ENCODE measurements at places on chromosomes 2 and 18. TPM values are rescaled to one million over a fixed set of nuclear protein-coding genes. Genes with fewer than 3 reads are reported as not detected.

The SLC11A1 gene
- 0.09 TPM for total RNA-seq

The RGPD4 gene
- total RNA-seq, result 0.05 TPM

- DNase-seq, result no peak
These were observed 407.9 kb downstream of the HRH4 start for GRCh38 chr18:24868311-24868710.

DNA sequence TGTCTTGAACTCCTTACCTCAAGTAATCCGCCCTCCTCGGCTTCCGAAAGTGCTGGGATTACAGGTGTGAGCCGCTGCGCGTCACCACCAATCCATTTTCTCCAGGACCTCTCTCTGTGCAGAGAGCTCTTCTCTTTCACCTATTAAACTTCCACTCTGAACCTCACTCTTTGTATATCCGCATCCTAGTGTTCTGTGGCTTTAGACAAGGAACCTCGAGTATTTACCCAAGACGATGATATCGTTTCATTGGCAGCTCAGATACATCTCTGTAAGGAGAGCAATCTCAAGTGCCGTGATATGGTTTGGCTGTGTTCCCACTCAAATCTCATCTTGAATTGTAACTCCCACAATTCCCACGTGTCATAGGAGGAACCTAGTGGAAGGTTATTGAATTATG lies 15.1 kb upstream of the WDR33 start:
- DNase-seq, result no peak

- DNase-seq, result no peak
These were observed 363.7 kb downstream of the SLC4A3 start for GRCh38 chr2:219991116-219991515.

DNA sequence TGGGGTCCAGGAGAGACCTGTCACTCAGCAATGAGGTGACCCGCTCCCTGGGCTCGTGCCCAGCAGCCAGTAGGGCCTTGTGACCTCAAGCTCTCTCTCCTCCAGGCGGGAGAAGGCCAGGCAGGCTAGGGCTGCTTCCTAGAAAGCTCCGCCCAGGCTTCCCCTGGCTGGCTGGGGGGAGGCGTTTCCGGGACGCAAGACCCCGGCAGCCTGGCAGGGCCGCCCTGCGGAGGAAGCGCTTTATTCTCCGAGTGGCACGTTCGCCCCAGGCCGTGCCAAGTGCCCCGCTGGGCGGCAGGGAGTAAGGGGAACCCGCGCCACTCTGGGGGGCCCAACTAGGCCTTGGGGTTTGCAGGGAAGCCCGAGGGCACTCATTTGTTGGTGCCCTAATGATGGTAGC lies 21.2 kb upstream of the EPAS1 start:
- no peak for DNase-seq

- no peak for DNase-seq
These were observed 435.6 kb upstream of the HS6ST1 start for GRCh38 chr2:128754246-128754724.

All from neural crest cell (in vitro differentiated cells).